ENCODE measurements at places on chromosomes 3 and 15. TPM values are rescaled to one million over a fixed set of nuclear protein-coding genes. Genes with fewer than 3 reads are reported as not detected.

The PCBP4 gene
- total RNA-seq = 26.4 TPM

The C2CD4B gene
- not detected for total RNA-seq

The SUCNR1 gene
- total RNA-seq = not detected

The NXPE3 gene
- total RNA-seq = 41.3 TPM

- DNase-seq = no peak
Measured at GRCh38 chr3:18483226-18483625, 58.1 kb upstream of the SATB1 start.

- DNase-seq = no peak
Measured at GRCh38 chr3:6809349-6809748, 51.6 kb upstream of the GRM7 start.

DNA sequence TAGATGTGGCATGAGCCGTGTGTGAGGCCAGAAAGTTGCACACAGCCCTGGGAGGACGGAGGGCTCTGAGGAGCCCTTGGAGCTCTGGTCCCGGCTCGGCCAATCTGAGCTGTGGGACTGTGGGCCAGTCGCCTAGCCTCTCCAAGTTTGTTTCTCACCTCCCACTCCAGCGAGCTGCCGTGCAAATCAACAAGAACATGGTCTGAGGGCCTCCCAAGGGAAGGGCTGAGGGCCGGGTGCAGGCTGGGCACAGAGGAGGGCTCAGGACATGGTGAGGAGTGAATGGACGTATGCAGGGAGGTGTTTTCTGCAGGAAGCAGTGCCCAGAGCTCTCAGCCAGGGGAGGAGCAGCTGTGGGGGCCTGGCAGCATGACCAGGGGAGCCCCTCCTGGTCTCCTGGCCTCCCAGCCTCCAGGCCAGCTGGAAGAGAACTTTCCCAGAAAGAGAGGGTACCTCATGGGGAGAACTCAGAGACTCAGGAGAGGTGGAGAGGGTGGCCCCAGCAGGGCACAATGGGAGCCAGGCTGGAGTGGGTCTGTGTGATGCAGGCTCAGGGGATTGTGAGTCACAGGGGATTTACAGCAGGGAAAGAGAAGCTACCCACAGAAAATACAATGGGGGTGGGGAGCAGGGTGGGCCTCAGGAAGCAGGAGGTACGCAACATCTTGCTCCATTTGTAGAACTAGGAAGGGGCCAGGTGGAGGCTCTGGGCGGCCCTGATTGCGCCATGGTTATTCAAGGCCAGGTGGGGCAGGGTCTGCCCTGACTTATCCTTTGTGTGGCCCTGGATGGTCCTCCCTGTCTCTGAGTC is 24.8 kb downstream of the PSTPIP1 start:
- no peak for DNase-seq

- DNase-seq = no peak
Measured at GRCh38 chr3:100548053-100548452, 55.6 kb downstream of the TMEM45A start.

GRCh38 chr3:194062830-194063229 is 73.1 kb upstream of the HES1 start:
- DNase-seq = no peak

- DNase-seq = no peak
Measured at GRCh38 chr3:66565301-66565700, 64.5 kb upstream of the LRIG1 start.

DNA sequence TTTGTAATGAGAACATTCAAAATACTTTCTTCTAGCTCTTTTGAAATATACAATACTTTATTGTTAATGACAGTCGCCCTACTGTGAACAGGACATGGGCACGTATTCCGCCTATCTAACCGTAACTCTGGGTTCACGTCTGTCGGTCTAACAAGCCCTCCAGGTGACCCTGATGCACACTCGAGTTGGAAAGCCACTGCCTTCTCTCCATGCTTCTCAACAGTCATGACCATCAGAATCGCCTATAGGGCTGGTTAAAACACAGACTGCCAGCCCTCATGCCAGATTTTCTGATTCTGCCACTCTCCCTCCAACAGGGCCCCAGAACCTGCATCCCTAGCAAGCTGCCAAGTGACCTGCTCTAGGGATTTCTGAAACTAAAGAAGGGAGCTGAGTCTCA is 140.2 kb downstream of the FOXP1 start:
- DNase-seq = no peak

- no peak for DNase-seq
Measured at GRCh38 chr3:1326546-1326945, 233.7 kb downstream of the CNTN6 start.

DNA sequence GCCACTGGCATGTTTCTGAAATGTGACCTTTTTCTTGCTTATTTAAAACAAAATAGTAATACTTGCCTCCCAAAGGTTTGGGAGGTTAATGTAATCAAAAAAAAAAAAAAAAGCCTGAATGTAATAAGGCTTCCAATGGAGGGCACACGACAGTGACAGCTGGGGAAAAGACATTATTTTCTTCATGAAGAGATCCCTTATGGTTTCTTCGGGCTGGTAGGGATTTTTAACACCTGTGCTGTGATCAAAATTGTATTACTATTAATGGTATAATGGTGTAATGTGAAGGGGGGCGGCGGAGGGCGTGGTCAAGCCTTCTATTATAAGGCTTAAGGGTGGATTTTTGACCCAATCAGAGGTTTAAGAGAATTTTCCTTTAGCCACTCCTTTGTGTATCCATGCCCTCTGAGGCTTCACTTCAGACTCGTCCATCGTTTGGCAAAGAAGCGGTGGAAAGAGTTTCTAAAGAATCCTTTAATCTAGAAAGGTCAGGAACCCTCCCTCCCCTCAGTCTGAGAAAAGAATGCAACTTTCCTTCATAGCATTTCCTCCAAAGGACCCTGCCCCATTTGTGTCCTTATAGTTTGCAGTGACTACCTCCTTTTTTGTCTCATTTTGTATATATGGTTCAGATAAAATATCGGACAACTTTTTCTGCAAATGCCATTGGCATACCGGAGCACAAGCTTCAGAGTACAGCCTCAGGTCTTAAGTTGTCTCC is 89.5 kb upstream of the CHD2 start:
- no peak for DNase-seq

DNA sequence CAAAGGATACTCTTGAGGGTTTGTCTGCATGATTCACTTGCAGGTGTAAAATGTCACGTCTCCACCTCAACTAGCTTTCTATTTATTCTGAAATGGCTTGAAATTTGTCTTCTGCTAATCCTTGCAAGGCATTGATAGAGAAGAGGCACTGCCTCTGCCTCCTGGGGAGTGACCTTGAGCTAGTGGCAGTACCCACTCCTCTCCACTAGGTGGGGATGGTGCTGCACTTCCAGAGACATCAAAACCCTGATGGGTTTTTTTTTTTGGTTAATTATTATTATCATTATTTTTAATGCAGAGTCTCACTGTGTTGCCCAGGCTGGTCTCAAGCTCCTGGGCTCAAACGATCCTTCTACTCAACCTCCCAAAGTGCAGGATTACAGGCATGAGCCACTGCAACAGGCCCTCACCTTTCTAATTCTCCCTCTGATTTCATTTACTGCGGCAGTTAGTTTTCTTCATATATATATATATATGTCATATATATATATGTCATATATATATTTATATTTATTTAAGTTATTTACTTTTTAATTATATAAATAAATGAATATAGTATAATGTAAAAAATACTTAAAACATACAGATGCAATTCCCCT is 117.6 kb upstream of the EIF1B start:
- peak; percentile 12 for DNase-seq

- DNase-seq = no peak
Measured at GRCh38 chr3:157626817-157627216, 123.6 kb upstream of the VEPH1 start.
